ENCODE measurements at places on chromosomes 16 and 17.

- peak; percentile 88 for DNase-seq
Measured at GRCh38 chr16:29848420-29849297, 14.4 kb downstream of the CDIPT start.

DNA sequence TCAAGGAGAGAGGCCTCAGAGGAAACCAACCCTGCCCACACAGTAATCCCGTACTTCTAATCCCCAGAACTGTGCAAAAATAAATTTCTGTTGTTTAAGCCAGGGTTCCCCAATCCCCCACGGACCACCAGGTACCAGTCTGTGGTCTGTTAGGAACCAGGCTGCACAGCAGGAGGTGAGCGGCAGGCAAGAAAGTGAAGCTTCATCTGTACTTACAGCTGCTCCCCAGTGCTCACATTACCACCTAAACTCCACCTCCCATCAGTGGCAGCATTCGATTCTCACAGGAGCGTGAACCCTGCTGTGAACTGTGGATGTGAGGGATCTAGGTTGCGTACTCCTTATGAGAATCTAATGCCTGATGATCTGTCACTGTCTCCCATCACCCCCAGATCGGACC is 101.1 kb upstream of the CDC42EP4 start:
- DNase-seq, result no peak

DNA sequence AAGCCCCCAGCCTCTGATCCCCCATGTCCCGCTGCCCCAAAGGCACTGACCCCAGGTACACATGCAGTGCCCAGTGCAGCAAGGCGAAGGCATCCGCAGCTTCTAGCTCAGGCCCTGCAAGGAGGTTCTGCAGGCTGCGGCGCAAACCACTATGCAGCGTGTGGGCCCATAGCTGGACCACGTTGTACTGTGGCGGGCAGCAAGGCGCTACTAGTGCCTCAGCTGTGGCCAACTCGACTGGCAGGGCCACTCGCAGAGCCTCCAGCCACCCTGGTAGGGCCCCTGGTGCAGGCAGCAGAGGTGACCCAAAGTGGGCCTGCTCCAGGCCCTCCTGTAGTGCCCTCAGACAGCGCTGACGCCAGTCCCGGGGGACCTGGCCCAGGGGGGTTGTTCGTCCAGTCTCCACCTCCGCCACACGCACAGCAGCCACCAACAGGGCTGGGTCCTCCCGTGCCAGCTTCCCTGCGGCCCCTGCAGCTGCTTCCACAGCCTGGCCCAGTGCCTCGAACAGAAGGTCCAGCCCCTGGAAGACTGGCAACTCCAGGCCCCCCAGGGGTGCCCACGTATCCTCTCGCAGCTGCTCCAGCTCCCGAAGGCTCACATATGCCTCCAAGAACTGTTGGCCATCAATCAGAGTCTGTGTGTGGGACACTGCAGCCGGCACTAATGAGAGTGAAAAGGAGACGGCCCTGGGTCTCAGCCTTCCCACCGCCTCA is 2.6 kb downstream of the EXOC3L1 start:
- no peak for DNase-seq

- no peak for DNase-seq
Measured at GRCh38 chr16:17724242-17724898, 253.6 kb upstream of the XYLT1 start.

- DNase-seq, result no peak
Measured at GRCh38 chr17:74734256-74734655, 2.8 kb upstream of the RAB37 start.

DNA sequence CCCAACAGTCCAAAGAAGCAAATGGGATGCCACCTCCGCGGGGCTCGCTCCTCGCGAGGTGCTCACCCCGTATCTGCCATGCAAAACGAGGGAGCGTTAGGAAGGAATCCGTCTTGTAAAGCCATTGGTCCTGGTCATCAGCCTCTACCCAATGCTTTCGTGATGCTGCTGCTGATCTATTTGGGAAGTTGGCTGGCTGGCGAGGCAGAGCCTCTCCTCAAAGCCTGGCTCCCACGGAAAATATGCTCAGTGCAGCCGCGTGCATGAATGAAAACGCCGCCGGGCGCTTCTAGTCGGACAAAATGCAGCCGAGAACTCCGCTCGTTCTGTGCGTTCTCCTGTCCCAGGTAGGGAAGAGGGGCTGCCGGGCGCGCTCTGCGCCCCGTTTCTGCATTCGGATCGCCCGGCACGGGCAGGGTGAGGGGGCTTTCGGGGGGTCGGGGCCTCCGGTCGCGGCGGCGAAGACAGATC is at the start of gene CDH13:
Gene CDH13 (plus strand): TSS at position 179 of the 471 bp plus-strand sequence.
- DNase-seq, result peak; percentile 31

GRCh38 chr17:19390951-19391350 is 4.0 kb upstream of the MFAP4 start:
- DNase-seq, result no peak

DNA sequence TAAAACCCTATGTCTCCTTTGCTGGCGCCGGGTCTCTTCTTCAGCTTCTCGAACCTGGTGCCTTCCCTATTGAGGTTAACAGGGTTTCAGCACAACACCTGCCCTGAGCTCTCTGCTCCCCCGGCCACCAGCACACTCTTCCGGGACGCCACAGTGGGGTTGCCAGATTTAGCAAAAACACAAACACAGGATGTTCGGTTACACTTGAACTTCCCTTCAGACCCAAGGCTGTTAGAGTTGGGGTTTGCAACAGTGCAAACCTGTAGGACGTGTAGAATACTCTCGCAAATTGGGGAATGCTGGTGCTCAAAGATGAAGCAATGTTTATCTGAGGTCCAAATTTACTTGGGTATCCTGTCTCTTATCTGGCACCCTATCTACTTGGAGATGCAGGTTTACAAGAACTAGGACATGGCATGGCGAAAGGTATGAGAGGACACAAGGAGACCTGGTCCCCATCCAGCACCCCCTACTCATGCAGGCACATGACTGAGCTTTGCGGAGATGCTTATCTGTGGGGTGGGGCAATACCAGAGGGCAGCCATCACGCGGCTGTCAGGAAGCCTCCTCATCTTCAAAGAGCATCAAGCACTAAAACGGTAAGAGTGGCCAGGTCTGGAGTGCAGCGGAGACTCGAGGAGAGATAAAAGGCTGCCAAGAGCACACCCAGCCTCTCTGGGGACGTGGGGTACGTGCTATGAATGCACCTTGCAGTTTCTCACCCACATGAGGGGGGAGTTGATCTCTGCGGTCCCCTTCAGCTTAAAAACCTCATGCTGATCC is 52.8 kb downstream of the SDK2 start:
- DNase-seq, result no peak

GRCh38 chr17:75703591-75703990 is 17.7 kb upstream of the ITGB4 start:
- no peak for DNase-seq

DNA sequence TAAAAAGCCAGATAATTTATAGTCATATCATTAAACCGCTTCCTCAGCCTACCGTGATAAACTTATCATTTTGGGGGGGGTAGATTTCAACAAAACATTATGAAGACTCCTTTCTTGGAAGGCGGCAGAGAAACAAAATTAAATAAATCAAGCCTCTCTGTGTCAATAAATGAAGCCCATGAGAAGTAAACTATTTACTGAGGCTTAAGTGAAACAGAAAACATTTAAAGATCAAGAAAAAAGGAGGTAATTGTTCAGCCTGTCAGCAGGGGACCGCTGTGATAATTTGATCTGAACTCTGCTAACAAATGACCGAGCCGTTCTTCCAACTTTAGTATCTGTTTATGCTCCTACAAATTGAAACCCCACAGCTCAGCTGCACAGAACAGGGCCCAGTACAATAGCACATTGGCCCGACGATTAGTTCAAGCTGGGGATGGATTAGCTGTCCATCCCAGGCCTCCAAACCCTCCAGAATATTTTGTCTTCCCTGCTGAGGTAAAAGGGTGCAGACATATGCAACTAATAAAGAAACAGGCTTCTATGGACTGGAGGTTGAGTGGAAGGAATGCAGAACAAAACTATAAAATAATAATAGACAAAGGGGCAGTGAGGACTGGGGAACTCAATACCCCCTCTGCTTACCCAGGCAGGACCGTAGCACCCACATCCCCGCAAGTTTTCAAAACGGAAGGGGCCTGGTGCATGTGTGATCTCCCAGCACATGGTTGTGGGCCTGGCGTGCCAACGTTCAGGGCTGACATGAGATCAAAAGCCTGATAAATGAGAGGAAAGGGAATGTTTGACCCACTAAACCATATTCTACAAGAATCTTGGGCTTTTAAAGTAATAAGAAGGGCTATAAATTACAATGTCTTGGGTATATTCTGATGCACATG is 298.1 kb upstream of the IRX5 start:
- no peak for DNase-seq

GRCh38 chr17:36689089-36689667 is 87.8 kb downstream of the MRM1 start:
- DNase-seq, result no peak

- no peak for DNase-seq
Measured at GRCh38 chr17:69050999-69051775, 9.5 kb downstream of the ABCA9 start.

GRCh38 chr17:56937687-56938086 is 23.2 kb downstream of the COIL start:
- DNase-seq, result no peak

GRCh38 chr17:76752006-76752405 is 14.1 kb downstream of the MFSD11 start:
- DNase-seq, result no peak

GRCh38 chr17:57866723-57867122 is 16.9 kb upstream of the MRPS23 start:
- no peak for DNase-seq

DNA sequence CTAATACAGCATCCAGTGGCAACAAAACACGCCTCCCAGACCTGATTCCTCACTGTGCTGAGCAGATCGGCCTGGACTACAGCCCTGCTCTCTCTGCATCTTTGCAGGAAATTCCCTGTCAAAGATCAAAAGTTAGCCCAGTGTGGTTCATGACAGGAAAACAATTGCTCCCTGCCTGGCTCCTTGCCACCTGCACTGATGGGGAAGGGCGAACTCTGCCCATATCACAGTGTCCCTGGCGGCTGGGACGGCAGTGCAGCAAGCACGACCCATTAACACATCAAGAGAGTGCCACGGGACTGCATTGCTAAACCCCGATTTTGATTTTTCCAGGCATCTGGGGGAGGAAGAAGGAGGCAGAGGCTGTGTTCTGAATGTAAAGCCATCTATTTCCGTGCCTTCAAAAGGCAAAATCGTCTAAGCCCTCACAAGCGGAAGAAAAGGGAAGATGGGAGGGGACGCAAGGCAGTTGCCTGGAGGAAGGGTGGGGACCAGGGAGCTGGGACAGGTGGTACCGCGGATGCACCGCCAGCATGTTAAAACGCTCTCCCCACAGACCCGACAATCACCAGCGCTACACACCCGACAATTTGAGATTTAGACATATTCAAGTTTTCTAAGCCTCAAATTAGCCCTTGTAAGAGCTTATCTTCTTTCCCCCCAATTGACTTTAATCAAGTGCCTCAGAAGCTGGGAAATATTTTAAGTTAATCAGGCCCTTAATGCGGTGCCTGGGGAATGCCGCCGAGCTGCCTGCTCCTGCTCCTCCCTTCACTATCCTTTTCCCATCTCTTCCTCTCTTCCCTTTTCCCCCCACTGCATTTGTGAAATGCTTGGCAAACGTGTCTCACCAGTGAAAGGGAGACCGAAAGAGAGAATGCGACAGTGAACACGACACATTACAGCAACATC is 238.8 kb upstream of the CDH5 start:
- DNase-seq, result peak; percentile 66

GRCh38 chr17:1640329-1641064 is 5.0 kb downstream of the SCARF1 start:
- no peak for DNase-seq

DNA sequence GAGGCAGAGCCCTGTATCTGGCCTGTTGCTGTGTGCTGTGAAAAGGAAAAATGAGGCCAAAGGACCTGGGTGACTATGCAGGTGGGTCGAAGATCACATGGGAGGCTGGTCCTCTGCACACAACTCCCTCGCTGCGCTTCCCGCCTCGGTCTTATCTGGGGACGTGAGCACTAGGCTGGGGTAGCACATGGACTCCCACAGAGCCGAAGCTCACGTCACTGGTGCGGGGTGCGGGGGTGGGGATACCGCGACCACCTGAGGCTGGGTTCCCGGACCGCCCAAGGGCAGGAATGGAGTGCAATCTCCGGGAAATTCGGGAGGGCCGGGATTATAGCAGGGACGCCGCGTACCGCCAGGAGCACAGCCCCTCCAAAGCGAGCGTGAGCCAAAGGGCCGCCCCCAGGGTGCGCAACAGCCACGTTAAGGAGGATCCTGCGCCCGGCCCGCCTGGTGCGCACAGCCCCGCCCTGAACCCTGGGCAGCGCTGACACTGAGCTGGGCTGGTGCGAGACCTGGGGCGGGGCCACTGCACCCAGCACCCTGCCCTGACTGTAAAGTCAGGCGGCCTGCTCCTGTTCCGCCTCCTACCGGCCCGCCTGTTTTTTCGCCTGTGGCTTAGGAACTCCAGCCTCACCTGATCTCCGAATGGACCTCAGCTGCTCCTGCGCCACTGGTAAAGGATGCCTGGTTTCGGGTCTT is 4.8 kb downstream of the MT1A start:
- DNase-seq, result no peak

All from D341Med (cell line).